Common myeloid progenitor, CD34-positive (primary cell): ENCODE measurements at places on chromosomes 1 and 21.

DNA sequence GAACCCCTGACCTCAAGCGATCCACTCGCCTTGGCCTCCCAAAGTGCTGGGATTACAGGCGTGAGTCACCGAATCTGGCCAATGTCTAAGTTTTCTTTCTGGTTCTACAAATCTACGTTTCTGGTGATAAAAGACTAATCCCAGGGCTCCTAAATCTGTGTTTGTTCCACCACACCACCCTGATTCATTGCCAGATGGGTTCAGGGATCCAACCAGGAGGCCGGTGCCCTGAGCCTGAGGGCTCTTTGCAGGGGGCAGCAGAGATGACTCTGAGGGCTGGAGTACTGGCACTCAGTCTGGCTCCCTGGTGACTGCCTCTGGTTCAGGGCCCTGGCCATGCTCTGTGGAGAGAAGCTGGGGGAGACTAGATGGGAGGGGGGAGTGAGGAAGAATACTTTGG lies 10.5 kb upstream of the OPRD1 start:
- DNase-seq = no peak

DNA sequence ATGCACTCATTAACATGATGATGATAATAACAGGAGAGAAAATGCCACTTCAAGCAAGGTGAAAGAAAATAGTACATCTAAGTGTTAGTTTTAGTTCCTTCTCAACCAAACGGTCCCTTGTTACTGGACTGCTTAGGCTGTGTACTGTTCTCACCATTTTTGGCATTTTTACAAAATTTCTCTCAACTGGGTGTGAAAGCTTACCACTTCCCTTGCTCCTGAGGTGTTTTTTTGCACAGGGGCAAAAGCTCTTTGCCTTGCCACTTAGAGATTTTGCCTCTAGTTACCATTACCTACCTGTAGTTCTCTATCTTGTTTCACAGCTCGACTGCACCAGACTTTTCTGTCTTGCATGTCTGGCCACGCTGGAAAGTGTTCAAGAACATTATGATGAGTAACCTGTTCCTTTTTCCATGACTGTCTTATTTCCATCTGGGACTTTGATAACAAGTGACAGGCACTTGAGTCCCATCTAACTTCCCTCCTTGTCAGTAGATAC lies 10.7 kb downstream of the NEK7 start:
- peak; percentile 65 for DNase-seq

- no peak for DNase-seq
Measured at GRCh38 chr1:84259376-84259775, 42.1 kb upstream of the SAMD13 start.

GRCh38 chr1:233224311-233224710 lies 71.2 kb downstream of the PCNX2 start:
- DNase-seq = no peak

GRCh38 chr1:62457955-62458354 lies 21.1 kb downstream of the USP1 start:
- DNase-seq = no peak

DNA sequence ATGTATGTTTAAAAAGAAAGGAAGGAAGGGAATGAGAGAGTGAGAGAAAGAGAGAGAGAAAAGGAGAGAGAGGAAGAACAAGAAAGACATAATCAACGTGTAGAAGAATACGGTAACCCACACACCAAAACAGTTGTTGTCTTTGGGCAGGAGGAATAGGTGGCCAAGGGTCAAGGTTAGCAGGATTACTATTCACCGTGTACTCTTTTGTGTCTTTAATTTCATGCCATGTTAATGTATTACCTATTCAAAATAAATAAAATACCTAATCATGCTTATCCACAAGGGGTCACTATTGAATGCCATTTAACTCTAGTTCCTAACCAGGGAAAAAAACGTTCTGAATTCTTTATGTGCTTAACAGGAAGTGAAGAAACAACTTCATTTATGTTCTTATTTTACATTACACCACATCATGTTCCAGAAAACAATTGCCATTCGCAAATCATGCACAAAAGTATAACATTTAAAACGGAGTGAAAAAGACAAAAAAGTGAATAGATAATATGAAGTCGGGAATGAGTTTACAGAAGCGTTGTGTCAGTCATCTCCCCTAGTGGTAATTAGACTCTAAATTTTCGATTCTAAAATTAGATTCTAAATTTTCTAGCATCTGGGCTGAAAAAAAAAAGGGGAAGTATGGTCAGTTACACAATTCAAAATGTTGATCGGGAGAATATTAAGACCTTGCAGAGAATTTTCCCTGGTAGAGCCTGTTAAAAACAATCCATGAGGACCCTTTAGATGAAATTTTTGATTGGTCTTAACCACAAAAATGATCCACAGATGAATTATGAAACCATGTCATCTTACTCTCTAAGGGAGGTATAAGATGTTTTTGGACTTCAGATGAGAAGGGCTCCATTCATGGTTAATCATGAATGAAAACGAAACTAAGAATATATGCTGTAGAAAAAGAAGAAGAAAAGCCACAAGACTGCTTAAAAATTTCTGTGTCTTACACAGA lies 700 bp upstream of the KMO start:
- peak; percentile 92 for DNase-seq

- no peak for DNase-seq
Measured at GRCh38 chr21:40719615-40720014, 127.3 kb downstream of the DSCAM start.

- DNase-seq = no peak
Measured at GRCh38 chr1:17112496-17113236, 6.6 kb downstream of the PADI2 start.

DNA sequence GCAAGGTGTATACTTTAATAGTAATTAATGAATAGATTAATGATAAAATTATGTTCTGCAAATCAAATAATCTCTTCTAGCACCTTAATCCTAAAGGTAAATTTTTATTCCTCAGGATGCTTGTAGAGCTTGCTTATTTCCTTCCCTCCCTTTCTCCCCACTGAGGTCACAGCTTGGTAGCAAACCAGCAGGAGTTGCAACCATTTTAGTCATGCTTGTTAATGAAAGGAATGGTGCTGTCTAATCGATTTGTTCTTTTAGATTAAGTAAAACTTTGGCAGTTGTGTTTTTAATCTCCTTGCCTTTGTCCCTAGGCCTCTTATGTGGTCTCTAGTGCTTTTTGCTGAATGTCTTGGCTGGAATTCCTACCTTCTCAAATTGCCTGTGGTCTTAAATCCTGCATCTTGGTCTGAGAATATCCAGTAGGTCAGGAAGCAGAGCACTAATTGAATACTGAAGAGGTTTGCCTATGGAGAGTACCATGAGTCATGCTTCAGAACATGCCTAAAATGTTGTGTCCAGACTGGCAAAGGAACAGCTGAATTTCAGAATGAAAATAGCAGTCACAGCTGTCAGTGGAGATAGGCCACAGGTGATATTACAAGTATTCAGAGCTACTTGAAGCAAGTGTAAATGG lies 36.3 kb upstream of the RWDD3 start:
- DNase-seq = peak; percentile 6

- no peak for DNase-seq
Measured at GRCh38 chr1:150548632-150549495, at the start of gene ADAMTSL4. ADAMTSL4 (plus strand) TSS chr1:150549408; CDS start chr1:150552289, 2,881 bp downstream.

GRCh38 chr21:45299026-45299863 lies 11.6 kb upstream of the POFUT2 start:
- no peak for DNase-seq
